ENCODE measurements at places on chromosomes 4 and X.

DNA sequence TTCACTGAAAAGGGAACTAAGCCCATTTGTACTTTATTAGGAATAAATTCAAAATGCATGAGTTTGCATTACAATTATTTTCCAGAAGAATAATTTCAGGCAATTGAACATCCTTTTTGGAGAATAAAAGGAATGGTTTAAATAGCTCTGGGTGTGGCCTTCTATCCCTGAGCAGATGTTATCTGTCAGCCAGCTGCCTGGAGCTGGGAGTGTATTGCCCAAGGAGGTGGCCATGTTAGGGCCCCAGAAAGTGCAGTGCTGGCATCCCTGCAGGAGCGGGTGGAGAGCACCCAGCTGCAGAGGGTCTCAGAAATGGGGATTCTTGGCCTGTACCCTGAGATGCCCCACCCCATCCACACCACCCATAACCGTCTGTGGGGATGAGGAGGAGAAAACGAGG is 21.6 kb upstream of the VEGFD start:
- DNase-seq = no peak

- no peak for DNase-seq
Observed at GRCh38 chr4:40865696-40866095, 115.9 kb downstream of the NSUN7 start.

DNA sequence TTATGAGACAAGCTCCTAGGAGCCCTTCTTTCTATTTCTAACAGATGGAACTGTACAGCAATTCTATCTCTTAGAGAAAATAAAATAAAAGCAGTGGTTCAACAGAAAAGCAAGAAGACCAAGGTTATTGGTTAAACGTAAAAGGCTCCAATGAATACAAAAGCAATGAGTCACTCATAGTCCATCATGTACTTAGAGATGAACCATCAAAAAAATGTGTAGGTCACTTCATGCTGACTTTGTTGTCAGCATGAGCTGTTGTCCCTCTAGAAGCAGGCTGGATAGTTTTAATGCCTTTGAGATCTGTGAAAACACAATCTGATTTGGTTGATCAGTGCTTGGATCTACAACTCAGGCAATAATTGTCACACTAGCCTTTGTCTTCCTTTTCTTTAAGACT is 378.6 kb upstream of the ANXA10 start:
- DNase-seq = no peak

DNA sequence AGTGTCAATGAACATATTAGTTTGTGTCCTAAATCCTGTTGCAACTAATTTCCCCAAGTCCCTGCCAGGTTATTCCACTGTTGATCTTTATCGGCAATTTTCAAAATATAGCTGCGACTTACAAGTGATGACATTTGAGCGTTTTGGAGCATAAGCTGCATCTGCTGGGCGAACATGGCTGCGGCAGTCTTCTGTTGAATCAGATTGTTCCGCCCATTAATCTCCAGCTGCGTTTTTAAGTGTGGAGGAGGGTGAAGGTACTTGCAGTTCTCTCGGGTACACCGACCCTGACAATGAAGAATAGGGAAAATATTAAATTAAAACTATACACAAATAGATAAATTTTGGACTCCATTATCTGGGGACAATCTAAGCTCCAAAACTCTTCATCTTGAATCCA is 82.7 kb downstream of the MBNL3 start:
- no peak for DNase-seq

DNA sequence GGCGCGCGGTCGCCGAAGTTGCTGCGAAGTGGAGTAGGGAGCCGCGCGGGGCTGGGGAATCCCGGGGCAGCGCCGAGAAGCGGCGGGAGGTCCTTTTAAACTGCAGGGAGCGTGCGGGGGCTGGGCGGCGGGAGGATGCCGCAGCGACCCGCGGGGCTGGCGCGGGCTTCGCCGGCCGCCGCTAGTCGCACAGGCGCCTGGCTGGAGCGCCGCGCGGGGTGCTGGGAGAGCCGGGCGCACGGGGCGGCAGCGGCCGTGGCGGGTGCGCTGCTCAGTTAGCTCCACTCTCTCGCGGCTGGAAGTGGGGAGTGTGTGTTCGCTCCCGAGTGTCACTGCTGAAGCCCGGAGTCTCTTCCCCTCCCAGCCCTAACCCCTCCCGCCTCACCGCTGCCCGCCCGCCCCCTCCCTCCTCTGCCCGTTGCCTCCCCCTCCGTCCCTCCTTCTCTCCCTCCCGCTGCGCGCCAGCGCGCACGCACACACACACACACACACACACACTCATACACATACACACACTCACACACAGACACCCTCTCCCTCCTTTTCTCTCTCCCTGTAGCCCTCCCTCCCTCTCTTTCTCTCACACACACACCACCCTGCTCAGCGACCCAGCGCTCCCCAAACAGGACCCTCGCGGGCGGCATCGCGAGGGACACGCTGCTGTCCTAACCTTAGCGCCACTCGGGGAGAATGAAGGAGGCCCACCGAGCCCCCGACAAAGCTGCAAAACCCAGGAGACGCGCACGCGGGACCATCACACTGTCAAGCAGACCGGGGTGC is at the start of gene NDNF:
Gene NDNF, minus strand, starts transcription at position 312 of the 780 bp plus-strand sequence. CDS start 26,698 bp downstream, outside the sequence.
- DNase-seq = no peak

- DNase-seq = no peak
Observed at GRCh38 chrX:72271091-72271788, 5.8 kb downstream of the RPS4X start.

- DNase-seq = no peak
Observed at GRCh38 chr4:159191989-159192388, 89.1 kb downstream of the RAPGEF2 start.

DNA sequence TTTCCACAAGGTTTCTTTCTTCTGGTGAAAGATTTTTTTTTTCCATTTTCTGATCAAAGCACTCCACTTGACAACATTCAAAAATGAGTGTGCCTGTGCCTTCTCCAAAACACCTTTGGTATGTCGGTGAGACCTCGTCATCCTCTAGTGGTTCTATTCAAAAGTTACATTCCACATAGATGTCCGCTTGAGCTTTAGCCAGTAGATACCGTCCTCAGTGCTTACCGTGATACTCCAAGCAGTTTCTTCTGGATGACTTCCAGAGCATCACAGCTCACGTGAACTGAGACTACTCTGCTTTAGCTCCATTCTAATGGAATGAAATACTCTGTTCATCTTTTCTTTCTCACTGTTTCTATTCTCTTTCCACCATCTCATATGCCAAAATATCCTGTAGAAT is 38.2 kb upstream of the VEGFC start:
- DNase-seq = no peak

- no peak for DNase-seq
Observed at GRCh38 chr4:7020290-7020689, 22.9 kb upstream of the TADA2B start.

GRCh38 chr4:140754918-140755773 is 1.0 kb downstream of the TBC1D9 start:
- DNase-seq = no peak

- no peak for DNase-seq
Observed at GRCh38 chr4:78312989-78313753, 238.4 kb upstream of the ANXA3 start.

DNA sequence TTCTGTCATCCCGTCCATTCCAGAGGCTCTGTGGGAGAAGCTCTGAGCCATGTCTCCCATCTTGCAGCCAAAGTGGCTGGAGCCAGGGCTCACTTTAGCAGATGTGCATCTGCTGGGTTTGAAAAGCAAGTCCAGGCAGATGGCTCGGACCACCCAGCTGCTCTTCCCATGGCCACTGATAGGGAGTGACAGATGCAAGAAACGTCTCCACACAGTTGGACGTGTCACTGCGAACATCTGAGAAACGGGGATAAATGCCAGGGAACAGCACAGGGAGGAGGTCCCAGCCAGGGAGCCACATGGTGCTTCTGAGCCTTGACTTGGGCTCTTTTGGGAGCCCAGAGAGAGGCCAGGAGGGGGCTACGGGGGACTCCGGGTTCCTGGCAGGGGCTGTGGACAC is 242.3 kb downstream of the AFAP1 start:
- DNase-seq = no peak

All from D721Med (cell line).